ENCODE measurements at places on chromosomes 2 and 18. TPM values are rescaled to one million over a fixed set of nuclear protein-coding genes. Genes with fewer than 3 reads are reported as not detected.

The INO80C gene
- 5.3 TPM for total RNA-seq

- DNase-seq = no peak
Observed at GRCh38 chr2:8193146-8193545, 488.7 kb upstream of the ID2 start.

DNA sequence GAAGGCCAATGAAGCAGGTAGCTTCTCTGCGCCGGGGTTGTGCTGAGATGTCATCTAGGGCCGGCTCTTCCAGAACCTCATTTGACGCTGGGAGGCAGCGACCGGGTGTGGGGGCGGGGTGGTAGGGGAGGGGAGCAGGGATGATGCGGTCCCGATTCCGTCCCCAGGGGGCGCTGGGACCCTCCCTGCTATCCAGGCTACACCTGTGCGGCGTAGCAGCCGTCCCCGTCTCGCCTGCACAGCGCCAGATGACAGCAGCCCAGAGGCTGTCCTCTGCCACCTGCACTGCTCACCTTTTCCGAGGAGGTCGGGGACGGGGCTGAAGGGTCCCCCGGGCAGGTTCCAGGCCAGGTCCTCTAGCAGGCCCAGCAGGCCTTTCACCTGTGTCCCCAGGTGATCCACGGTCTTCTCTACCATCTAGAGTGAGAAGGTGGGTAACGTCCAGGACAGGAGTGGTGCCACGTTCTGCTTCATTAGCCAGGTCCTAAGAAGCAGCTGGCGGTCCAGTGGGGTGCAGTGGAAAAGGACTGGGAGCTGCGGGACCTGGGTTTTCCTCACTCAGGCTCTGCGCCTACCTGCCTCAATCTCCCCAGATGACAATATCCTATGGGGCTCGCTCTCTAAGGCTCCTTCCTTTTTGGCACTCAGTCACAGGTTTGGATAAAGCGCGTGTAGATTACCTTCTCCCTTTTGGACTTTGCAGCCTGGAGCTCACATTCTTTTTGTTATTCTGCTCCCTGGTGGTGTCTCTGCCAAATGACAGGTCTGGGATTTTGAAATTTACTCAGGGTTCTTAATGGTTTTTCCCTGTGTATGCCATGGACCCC lies 56.0 kb upstream of the RAB6C start:
- DNase-seq = peak; percentile 59

The DES gene
- total RNA-seq = 0.38 TPM

DNA sequence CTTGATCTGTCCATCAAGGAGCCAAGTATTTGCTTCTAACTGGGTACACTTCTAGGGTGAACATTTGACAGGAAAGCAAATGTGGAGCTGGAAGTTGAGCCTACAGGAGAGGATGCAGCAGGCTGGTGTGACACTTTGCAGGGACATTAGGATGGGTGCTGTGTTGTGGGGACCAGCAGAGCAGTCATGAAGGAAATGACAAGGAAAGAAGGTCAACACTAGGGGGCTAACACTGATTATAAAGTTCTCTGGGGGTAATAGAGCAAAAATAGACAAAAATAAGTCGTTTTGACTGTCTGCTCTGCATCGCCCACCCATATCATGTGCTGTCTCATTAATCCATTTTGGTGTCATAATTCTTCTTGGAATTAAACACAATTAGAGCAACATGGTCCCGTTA lies 652.4 kb downstream of the STK39 start:
- DNase-seq = no peak

- no peak for DNase-seq
Observed at GRCh38 chr2:69791045-69791444, 38.4 kb upstream of the GMCL1 start.

DNA sequence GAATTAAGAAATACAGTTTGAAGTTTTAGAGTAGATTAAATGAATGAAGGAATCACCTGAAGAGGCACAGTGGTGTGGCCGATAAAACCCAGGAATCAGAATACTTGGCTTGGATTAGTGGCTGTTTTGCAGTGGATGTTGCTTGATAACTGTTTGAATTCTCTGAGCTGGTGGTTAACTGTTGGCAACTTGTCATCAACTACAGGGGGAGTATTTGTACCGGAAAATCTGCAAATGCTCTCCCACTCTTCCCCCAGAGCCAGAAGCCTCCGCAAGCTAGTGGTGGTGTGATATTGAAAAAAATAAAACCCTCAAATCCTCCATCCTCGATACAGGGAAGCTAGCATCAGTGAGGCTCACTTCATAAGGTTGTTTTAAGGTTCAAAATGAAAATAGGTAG lies 326.7 kb downstream of the DPP10 start:
- DNase-seq = no peak

- DNase-seq = peak; percentile 1
Observed at GRCh38 chr2:118539290-118539689, 308.2 kb downstream of the EN1 start.

- DNase-seq = no peak
Observed at GRCh38 chr18:74609535-74609934, 11.9 kb downstream of the ZNF407 start.

GRCh38 chr2:121475811-121476571 lies 54.7 kb upstream of the RNU4ATAC start:
- DNase-seq = no peak

GRCh38 chr2:199646439-199646838 lies 188.7 kb upstream of the SATB2 start:
- no peak for DNase-seq

GRCh38 chr2:61018318-61018755 lies 282 bp upstream of the PUS10 start:
- no peak for DNase-seq

DNA sequence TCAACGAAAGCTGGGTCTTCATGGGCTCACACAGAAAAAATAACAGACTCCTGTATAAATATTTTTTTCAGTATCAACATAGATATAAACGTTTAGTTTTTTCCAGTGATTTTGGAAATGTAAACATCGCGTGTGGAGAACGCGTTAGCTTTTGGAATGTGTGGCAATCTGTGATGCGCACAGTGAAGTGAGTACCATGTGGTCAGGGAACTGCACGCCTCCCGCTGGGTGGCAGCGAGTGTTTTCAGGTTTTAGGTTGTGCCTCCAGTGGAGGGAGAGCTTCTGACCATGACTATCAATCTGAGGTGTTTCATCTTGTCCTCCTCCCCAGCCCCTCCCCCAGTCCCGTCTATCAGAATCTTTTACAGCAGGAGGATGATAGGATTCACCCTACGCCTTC lies 127.8 kb downstream of the ARHGAP28 start:
- no peak for DNase-seq

The LRRTM1 gene
- total RNA-seq = not detected

DNA sequence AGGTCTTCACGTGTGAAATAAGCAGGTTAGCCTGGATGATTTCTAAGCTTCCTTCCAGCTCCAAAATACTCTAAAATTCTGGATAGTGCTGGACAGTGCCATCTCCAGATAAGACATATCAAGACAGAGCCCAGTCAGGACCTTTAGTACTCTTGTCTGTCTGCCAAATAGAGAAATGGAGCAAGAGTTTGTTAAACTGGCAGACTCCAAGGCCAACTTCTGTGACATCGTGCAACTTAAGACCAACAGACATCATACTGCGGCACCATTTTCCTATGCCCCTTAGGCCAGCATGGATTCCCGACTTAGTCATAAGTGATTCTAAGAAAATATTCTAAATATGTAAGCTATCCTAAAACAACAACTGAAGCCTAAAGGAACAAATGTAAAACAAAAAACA lies 118.6 kb downstream of the RBMS1 start:
- no peak for DNase-seq
